IMR-90 (cell line): ENCODE measurements at places on chromosomes 6 and 20.
A peak's percentile ranks its signal among the peaks of the same experiment; 100 is the strongest.

DNA sequence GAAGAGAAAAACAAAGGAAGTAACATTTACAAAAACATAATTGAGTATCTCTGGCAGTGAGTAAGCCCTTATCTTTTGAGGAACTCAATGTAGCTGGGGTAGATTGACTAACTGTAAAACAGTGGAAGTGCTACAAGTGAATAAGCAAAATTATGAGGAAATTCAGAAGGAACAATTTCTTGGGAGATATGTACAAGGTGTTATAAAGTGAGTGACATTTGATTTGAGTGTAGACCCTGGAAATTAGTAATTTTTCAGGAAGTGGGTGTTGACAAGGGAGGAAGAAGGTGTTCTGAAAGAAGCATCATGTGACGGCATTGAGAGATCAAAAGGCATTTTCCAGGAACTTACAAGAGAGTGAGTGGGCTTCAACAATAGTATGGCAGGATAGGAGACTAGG is 22.2 kb downstream of the XRN2 start:
- H3K4me3 ChIP-seq = no peak overlapping the region
- DNase-seq = peak; percentile 34
- H3K27me3 ChIP-seq = no peaks in the 10 kb centered on the region
- H3K27ac ChIP-seq = no peak overlapping the region
- H3K36me3 ChIP-seq = peaks cover 5% of the 10 kb centered on the region
- peaks cover 7% of the 10 kb centered on the region for H3K4me1 ChIP-seq

DNA sequence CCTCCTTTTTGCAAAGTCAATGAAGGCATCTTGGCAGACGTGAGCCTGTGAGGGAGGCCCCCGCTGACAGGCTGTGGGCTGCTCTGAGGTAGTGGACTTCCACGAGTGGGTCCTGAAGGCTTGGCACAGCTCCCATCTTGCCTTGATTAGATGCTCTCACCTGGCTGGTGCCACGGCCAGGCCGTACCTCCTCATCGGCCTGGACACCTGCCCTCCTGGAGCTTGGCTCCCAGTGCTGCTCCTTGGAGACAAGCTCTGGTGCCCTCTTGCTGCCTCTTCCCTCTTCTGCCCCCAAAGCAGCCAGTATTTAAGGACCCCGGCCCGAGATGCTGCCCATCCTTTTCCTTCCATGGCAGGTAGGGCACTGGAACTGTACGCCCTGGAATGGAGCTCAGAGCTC is 93.5 kb downstream of the ERMARD start:
- H3K4me3 ChIP-seq = no peak overlapping the region
- H3K27ac ChIP-seq = no peak overlapping the region

GRCh38 chr6:117619178-117619577 is 16.9 kb upstream of the GOPC start:
- no peaks in the 10 kb centered on the region for H3K4me1 ChIP-seq
- H3K36me3 ChIP-seq = no peaks in the 10 kb centered on the region
- no peak for DNase-seq

- DNase-seq = no peak
- H3K4me3 ChIP-seq = no peak overlapping the region
- no peaks in the 10 kb centered on the region for H3K27me3 ChIP-seq
- H3K4me1 ChIP-seq = peaks cover 23% of the 10 kb centered on the region
- no peak overlapping the region for H3K27ac ChIP-seq
These were observed 7.7 kb downstream of the TFEB start for GRCh38 chr6:41727705-41728072.

DNA sequence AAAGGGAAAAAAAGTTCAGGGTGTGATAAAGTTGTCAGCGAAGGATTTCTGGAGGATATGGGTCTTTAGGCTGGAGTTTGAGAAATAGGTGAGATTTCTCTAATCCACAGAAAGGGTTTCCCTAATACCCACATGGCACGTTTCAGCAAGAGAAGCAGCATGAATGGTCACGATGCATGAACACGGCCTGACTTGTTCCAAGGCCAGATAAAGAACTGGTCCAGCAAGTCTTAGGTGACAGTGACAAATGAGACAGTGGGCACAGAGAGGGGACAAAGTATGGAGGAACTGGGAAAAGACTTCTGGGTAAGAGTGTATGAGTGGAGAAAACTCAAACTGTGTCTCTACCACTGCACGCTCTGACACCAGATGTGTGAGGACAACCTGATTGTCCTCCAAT is 262.0 kb upstream of the FOXQ1 start:
- H3K27me3 ChIP-seq = peaks cover 38% of the 10 kb centered on the region
- H3K36me3 ChIP-seq = no peaks in the 10 kb centered on the region
- no peak overlapping the region for H3K4me3 ChIP-seq
- H3K27ac ChIP-seq = no peak overlapping the region
- no peaks in the 10 kb centered on the region; the same call in 1 of the 2 replicates for H3K4me1 ChIP-seq
- DNase-seq = no peak
